ENCODE measurements at places on chromosomes 4 and X.

- DNase-seq = no peak
These were observed 38.6 kb downstream of the COL4A6 start for GRCh38 chrX:108399418-108400165.

DNA sequence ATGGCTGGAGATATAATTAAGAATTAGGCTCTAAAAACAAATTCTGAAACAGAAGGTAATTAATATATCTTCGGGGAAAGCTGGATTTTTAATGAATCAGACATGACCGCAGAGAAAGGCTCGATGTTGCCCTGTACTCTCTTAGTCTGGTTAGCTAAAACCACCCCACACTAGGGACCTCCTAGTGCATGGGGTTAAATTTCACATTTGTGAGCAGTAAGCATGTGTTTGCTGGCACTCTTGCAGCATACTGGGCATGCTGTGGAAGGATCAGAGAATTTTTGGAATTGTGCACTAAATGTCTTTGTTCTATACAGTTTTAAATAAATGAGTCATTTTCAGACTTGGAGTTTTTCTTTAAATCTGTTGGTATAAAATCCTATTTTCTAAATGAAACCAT is 475.6 kb upstream of the FTHL17 start:
- no peak for DNase-seq

DNA sequence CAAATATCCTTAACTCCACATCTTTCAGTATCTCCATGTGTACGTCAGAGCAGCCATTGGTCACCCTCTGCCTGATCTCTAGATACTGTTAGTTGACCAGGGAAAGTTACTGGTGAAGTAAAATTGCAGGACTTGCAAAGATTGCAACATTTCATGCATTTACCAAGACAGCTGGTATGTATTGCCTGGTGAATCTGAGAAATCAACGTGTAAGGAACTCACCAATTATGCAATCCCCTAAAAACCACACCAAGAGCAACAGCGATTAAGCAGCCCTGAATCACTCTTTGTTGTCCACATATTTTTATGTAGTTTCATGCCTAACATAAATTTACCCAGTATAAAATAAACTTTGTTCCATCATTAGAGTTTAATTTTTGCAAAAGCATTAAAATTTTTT is 271.2 kb downstream of the NLGN4X start:
- DNase-seq = no peak

- no peak for DNase-seq
These were observed 73.8 kb downstream of the MTMR1 start for GRCh38 chrX:150767045-150767395.

DNA sequence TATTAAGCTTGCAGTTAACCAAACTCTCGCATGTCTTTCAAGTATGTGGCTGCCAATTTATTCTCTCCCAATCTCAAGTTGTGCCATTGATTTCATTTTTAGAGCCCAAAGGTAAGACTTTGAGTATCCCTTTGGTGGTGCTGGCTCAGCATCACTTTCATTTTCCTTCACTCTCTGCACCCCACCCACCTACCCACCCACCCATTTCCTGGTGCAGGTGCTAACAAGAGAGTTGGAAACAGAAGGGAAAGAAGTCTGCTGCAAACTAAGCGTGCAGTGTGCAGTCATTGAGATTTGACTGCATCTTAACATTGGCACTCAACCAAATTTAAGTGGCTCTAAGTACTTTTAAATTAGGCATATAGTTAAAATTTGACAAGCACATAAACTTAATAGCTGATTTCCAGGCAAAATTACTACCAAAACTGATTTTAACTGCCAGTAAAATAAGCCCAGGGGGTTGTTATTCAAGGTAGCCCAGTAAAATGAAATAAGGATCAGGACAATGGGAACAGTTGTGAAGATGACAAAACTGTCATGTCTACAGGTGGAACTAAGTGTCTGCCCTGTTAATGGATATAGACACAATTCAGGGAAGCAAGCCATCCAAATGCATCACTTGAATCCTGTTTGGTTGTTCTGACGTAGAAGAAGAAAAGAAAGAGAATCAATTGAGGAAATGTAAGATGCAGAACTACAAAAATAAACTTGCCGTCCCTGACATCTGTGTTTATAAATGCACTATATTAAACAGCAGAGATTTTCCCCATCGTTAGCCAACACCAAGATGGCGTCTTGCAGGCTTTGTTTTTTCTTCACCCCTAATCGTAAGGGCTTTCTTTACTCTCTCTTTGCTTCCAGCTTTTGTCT is 184.2 kb downstream of the KDR start:
- no peak for DNase-seq

DNA sequence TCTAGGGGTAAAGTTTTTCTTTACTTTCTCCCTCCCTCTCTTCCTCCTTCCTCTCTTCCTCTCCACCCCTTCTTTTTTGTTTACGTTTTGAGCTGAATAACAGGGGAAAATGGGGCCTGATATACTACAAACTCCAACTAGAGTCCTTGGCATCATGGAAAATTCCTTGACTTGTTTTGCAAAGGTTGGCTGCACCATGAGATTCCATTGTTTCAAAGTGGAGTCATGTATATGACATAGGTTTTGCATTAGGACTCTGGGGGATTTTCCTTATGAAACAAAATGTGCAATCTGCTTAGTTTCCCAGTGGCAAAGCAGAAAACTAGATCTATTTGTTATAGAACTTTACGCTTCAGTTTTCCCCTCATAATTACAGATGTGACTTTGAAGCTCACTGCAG is 233.5 kb upstream of the PGRMC2 start:
- DNase-seq = no peak

- DNase-seq = no peak
These were observed 37.5 kb upstream of the MAOA start for GRCh38 chrX:43618366-43619205.

GRCh38 chr4:38603652-38604051 is 60.3 kb upstream of the KLF3 start:
- DNase-seq = no peak

GRCh38 chrX:103716962-103717361 is 6.3 kb downstream of the TMEM31 start:
- no peak for DNase-seq

GRCh38 chr4:36917413-36917812 is 327.1 kb upstream of the NWD2 start:
- no peak for DNase-seq

DNA sequence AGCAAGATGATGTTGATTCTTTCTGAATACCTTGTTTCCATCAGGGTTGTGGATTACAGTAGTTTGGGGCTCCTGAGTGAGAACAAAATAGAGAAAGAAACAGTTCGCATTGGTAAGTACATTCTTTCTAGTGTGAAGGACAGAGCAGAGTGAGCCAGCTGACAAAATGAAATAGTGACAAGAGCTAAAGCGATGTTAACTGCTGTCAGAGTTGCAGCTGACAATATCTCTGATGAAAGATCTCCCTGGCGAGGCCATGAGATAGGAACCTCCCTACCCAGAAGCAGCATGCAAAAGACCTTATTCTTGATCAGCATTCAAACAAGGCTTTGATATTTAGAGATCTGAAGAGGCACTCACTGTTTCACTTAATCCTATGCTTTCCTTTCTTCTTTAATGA is 258.6 kb downstream of the CAMK2D start:
- DNase-seq = no peak

GRCh38 chr4:77154761-77155499 is 2.1 kb upstream of the CCNG2 start:
- no peak for DNase-seq

GRCh38 chr4:111957997-111958396 is 187.3 kb upstream of the FAM241A start:
- no peak for DNase-seq

DNA sequence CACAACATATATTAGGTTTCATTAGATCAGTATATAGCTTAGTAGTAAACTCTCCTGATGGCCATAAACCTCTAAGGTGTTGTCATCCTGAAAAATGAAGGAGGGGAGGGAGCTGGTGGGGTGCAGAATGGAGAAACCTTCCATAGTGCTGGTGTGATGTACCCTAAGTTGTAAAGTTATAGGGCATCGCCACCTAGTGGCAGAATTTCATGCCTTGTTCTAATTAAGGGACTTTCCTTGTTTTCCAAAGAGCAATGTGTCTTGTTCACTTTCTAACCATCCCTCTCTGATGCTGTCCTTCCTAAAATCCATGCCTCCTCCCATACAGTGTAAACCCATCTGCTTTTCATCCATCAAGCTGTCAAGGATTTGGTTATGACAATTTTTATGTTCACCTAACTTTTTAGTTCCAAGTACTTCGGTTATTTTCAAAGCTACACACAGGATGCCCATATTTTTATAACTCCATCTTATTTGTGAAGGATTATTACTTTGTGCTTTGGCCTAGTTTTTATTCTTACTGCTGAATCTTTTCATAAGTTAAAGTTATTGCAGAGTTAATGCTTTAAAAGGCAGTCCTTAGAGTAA is 4.5 kb downstream of the NBDY start:
- no peak for DNase-seq

- DNase-seq = no peak
These were observed 9.9 kb upstream of the SLC25A6 start for GRCh38 chrX:1401611-1402430.

- no peak for DNase-seq
These were observed 238.8 kb downstream of the GPC3 start for GRCh38 chrX:133746593-133746992.

DNA sequence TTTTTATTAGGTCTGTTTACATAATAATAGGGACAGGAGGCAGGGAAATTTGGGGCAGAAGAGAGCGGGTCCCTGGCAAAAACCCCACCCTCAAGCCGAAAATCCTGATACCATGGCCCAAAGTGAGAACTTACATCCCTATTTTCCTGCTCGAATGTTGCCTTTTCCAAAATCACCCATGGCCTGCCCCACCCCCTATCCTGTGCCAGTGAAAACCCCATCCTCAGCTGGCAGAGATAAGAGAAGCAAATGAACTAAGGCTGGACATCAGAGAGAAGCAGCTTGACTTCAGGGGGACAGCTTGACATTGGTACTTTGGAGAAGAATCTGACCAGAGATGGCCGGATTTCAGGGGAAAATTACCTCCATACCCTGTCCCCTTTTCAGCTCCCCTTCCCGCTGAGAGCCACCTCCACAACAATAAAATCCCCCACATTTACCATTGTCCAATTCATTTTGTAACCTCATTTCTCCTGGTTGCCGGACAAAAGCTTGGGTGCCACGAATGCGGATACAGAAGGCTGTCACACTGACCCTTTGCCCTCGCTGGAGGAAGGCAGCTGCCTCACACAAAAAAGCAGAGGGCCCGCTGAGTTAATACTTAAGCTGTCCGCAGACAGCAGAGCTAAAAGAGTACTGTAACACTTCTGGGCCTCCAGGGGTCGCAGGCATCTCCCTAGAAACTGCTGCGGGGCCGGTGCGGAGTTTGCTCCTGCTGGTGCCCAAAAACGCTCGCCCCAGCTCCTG is 196.2 kb downstream of the SNCA start:
- DNase-seq = no peak

- no peak for DNase-seq
These were observed 32.2 kb downstream of the NFXL1 start for GRCh38 chr4:47882228-47882627.
